ENCODE measurements at places on chromosomes 7 and 10. TPM values are rescaled to one million over a fixed set of nuclear protein-coding genes. Genes with fewer than 3 reads are reported as not detected.

DNA sequence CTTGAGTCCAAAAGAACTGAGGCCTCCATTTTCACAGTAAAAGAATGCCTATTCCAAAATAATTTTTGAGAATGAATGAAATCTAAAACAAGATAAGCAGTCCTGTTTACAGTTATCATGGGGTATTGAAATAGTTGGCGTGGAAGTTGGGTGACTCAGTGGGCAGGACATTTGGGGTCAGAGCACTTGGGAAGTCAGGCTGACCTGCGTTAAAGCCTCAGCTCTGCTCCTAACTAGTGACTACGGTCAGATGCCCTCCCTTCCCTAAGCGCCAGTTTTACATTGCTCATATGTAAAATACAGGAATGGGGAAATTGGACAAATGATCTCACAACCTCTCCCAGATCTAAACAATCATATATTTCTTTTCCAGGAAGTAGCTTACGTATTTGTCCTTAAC is 2.3 kb upstream of the PAPSS2 start:
- no peaks in the 10 kb centered on the region for H3K36me3 ChIP-seq
- no peak overlapping the region for H3K27ac ChIP-seq
- no peak for DNase-seq
- peaks cover 10% of the 10 kb centered on the region for H3K4me1 ChIP-seq
- peaks cover 42% of the 10 kb centered on the region for H3K27me3 ChIP-seq

RAPGEF5 gene
- 0.82 TPM for total RNA-seq

RAB18 gene
- total RNA-seq: 61.4 TPM

- H3K27ac ChIP-seq: no peak overlapping the region
- no peak for DNase-seq
- no peaks in the 10 kb centered on the region for H3K27me3 ChIP-seq
- no peaks in the 10 kb centered on the region for H3K36me3 ChIP-seq
- H3K4me1 ChIP-seq: no peaks in the 10 kb centered on the region
Observed at GRCh38 chr10:101331956-101332355, 22.0 kb upstream of the BTRC start.

- DNase-seq: no peak
- H3K4me1 ChIP-seq: no peaks in the 10 kb centered on the region
- H3K27me3 ChIP-seq: peaks cover 2% of the 10 kb centered on the region
- no peak overlapping the region for H3K27ac ChIP-seq
Observed at GRCh38 chr7:47104206-47104549, 477.7 kb downstream of the TNS3 start.

DNA sequence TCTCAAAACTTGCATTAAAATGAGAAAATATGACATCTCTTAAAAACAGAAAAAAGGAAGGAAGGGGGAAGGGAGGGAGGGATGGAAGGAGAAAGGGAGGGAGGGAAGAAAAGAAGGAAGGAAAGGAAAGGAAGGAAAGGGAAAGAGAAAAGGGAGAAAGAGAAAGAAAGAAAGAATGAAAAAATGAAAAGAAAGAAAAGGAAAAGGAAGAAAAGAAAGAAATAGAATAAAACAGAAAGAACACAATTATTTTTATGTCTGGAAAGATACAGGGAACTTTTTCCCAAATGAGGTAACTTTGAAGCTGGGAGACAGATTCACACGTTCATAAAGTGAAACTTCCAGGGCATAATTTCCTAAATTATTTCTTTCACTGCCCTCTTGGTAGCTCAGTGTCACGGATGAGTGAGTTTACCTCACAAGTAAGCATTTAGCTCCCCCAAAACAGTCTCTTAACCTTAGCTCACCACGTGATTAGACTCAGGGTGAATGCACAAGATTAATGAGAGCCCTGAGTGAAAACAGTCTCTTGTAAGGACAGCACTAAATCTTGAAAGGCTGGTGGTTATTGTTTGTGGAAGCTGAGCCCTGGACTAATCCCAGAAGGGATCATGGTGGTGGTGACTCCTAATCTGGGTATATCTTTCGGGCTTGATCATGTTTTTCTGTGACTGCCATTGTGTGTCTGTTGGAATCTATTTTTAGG is 74.1 kb upstream of the HDAC9 start:
- no peak for DNase-seq
- H3K36me3 ChIP-seq: no peaks in the 10 kb centered on the region
- no peak overlapping the region for H3K27ac ChIP-seq
- H3K27me3 ChIP-seq: no peaks in the 10 kb centered on the region

DNA sequence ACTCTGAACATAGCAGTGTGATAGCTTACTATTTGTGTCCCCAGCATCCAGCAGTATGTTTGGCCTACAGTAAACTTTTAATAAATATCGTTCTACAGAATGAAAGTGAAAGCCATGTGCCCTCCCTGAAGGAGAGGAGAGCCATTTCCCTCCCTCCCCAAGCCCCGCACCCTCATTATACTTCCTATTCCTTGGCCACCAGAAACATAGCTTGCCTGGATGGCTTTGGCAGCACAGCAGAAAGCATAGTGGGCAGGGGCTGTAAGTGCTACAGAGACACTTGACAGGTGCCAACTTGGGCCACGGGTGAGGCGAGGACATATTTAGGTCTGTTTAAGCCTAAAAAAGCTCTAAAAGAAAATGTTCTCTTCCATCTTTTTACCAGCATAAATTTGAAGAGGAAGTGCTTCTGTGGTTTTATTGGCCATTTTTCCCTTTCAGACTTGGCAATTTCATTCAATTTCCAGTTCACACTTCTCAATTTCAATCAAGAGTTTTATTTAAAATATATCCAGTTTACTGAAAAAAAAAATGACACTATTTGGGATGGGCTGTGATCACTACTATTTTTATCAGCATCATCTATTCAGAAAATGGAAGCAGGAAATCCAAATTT is 12.7 kb downstream of the HHEX start:
- H3K4me1 ChIP-seq: peaks cover 25% of the 10 kb centered on the region
- no peak for DNase-seq
- no peak overlapping the region for H3K4me3 ChIP-seq
- H3K36me3 ChIP-seq: no peaks in the 10 kb centered on the region
- H3K27ac ChIP-seq: no peak overlapping the region

DNA sequence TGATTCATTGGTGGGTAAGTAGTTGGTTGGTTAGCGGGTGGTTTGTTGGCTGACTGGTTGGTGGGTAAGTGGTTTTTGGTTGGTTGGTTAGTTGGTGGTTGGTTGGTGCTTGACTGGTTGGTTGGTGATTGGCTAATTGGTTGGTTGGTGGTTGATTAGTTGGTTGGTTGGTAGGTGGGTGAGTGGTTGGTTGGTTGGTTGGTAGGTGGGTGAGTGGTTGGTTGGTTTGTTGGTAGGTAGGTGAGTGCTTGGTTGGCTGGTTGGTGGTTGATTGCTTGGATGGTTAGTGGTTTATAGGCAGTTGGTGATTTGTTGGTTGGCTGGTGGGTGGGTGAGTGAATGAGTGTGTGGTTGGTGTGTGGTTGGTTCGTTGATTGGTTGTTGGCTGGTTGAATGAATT is 44.2 kb downstream of the CALML3 start:
- H3K36me3 ChIP-seq: no peaks in the 10 kb centered on the region
- H3K4me1 ChIP-seq: peaks cover 20% of the 10 kb centered on the region
- DNase-seq: no peak

DNA sequence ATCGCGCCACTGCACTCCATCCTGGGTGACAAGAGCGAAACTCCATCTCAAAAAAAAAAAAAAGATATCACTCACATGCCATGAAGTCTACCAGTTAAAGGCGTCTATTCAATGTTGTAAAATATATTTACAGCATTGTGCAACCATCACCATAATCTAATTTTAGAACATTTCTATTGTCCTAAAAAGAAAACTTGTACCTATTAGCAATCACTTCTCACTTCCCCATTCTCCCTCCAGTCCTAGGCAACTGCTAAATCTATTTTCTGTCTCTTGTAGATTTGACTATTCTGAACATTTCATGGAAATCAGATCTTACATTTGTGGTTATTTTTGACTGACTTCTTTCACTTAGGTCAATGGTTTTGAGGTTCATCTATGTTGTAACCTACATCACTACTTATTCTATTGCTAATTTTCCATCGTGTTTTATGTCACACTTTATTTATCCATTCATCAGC is 25.2 kb upstream of the OTUD1 start:
- no peak overlapping the region for H3K4me3 ChIP-seq
- H3K27ac ChIP-seq: peak overlapping the region; percentile 81
- H3K27me3 ChIP-seq: peaks cover 3% of the 10 kb centered on the region
- no peak for DNase-seq

AFAP1L2 gene
- 3.2 TPM for total RNA-seq

DNA sequence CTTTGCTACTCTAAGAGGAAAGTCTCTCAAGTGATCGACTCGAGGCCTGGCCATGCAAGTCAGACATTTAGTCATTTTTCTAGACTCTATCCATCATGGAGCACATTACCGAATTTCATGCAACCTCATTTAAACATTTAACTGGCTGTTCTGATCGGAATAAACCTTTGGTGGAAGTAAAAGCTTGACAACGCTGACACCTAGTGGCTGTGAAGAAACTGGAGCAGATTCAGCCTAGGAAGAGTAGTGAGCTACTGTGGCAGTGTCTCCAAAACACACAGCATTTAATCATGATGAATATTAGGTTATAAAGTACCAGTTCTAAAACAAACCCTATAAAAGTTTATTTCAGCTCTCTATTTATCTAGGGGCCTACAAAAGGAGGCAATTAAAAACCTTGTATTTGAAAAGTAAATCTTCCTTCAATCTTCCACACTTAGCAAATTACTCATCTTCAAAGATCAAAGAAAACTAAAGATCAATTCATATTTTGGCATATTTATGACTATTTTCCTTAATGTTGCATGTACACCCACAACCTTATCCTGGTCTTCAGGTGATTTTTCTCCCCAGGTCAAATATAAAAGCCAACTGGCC is 175.0 kb downstream of the CTNNA3 start:
- H3K27me3 ChIP-seq: no peaks in the 10 kb centered on the region
- H3K27ac ChIP-seq: no peak overlapping the region
- no peaks in the 10 kb centered on the region for H3K36me3 ChIP-seq
- peaks cover 1% of the 10 kb centered on the region for H3K4me1 ChIP-seq
- H3K4me3 ChIP-seq: no peak overlapping the region

GRCh38 chr7:139776486-139777132 is 1.2 kb downstream of the HIPK2 start:
- H3K27me3 ChIP-seq: peaks cover 23% of the 10 kb centered on the region
- H3K27ac ChIP-seq: peak overlapping the region; percentile 94
- peak overlapping the region; percentile 95 for H3K4me3 ChIP-seq
- DNase-seq: peak; percentile 19
- peaks cover 4% of the 10 kb centered on the region for H3K36me3 ChIP-seq

CXCL12 gene
- total RNA-seq: not detected

GRCh38 chr10:95542761-95543160 is 18.4 kb downstream of the SORBS1 start:
- no peak overlapping the region for H3K4me3 ChIP-seq
- no peaks in the 10 kb centered on the region for H3K36me3 ChIP-seq
- no peak for DNase-seq
- no peaks in the 10 kb centered on the region for H3K4me1 ChIP-seq
- no peaks in the 10 kb centered on the region for H3K27me3 ChIP-seq
- H3K27ac ChIP-seq: no peak overlapping the region

TMEM236 gene
- total RNA-seq: 0.04 TPM

- no peak overlapping the region for H3K27ac ChIP-seq
- H3K4me1 ChIP-seq: no peaks in the 10 kb centered on the region
- no peak for DNase-seq
- H3K27me3 ChIP-seq: peaks cover 10% of the 10 kb centered on the region
- H3K36me3 ChIP-seq: no peaks in the 10 kb centered on the region
Observed at GRCh38 chr10:28859791-28860190, 182.5 kb downstream of the BAMBI start.

RARRES2 gene
- total RNA-seq: not detected

- no peaks in the 10 kb centered on the region for H3K36me3 ChIP-seq
- no peak overlapping the region for H3K27ac ChIP-seq
- no peaks in the 10 kb centered on the region for H3K4me1 ChIP-seq
- no peak overlapping the region for H3K4me3 ChIP-seq
- no peak for DNase-seq
Observed at GRCh38 chr7:88597941-88598425, 161.5 kb upstream of the ZNF804B start.

TMEM140 gene
- total RNA-seq: 12.7 TPM

CRPPA gene
- total RNA-seq: 1.7 TPM

GRCh38 chr7:96959135-96959534 is 46.2 kb upstream of the DLX6 start:
- H3K27me3 ChIP-seq: peaks cover 35% of the 10 kb centered on the region
- H3K4me3 ChIP-seq: no peak overlapping the region
- no peak overlapping the region for H3K27ac ChIP-seq
- H3K4me1 ChIP-seq: no peaks in the 10 kb centered on the region
- H3K36me3 ChIP-seq: no peaks in the 10 kb centered on the region
- DNase-seq: no peak

All from activated naive CD8-positive, alpha-beta T cell treated with anti-CD3 and anti-CD28 coated beads for 36 hours (primary cell).